Epithelial cell of umbilical artery (primary cell): ENCODE measurements at places on chromosomes 5 and 9. TPM values are rescaled to one million over a fixed set of nuclear protein-coding genes. Genes with fewer than 3 reads are reported as not detected.

MCCC2 gene
- 18.5 and 24.0 TPM in 2 replicates for total RNA-seq

CLIC3 gene
- total RNA-seq = 0.32 TPM in 1 of 2 replicates, not detected in the other

F12 gene
- 1.3 and 1.7 TPM in 2 replicates for total RNA-seq

ACSL6 gene
- total RNA-seq = not detected in 2 replicates

FBP1 gene
- total RNA-seq = 4.6 and 6.8 TPM in 2 replicates

ISL1 gene
- total RNA-seq = 0.76 TPM in 1 of 2 replicates, not detected in the other

ATOSB gene
- total RNA-seq = 8.8 and 24.4 TPM in 2 replicates

LAMC3 gene
- under 0.01 and 0.15 TPM in 2 replicates for total RNA-seq

SPINK4 gene
- total RNA-seq = not detected in 2 replicates

MED7 gene
- total RNA-seq = 7.5 and 8.2 TPM in 2 replicates

PCDHGA8 gene
- 0.46 and 0.97 TPM in 2 replicates for total RNA-seq

AMBP gene
- total RNA-seq = 0.15 TPM in 1 of 2 replicates, not detected in the other

BTNL8 gene
- not detected in 2 replicates for total RNA-seq

GMCL2 gene
- total RNA-seq = not detected in 2 replicates

PKD2L2 gene
- not detected in 2 replicates for total RNA-seq

PLAC8L1 gene
- not detected in 2 replicates for total RNA-seq

FCN2 gene
- total RNA-seq = not detected in 2 replicates

PPIC gene
- 38.3 and 49.1 TPM in 2 replicates for total RNA-seq

RNF180 gene
- total RNA-seq = 4.2 and 4.6 TPM in 2 replicates

COL15A1 gene
- total RNA-seq = under 0.01 and 0.30 TPM in 2 replicates

GFI1B gene
- not detected in 2 replicates for total RNA-seq

CD14 gene
- 1.2 and 1.6 TPM in 2 replicates for total RNA-seq

FAM221B gene
- total RNA-seq = not detected in 2 replicates

OR1J2 gene
- not detected in 2 replicates for total RNA-seq

FAM81B gene
- not detected in 2 replicates for total RNA-seq

PCDHB16 gene
- total RNA-seq = under 0.01 TPM in 2 replicates

DHX29 gene
- 27.6 and 32.8 TPM in 2 replicates for total RNA-seq

PCA3 gene
- under 0.01 and 0.30 TPM in 2 replicates for total RNA-seq

NSUN2 gene
- 64.7 and 67.2 TPM in 2 replicates for total RNA-seq

TERT gene
- total RNA-seq = not detected in 2 replicates

PHF24 gene
- not detected in 2 replicates for total RNA-seq

ESM1 gene
- 284 and 566 TPM in 2 replicates for total RNA-seq

MEIKIN gene
- total RNA-seq = not detected in 2 replicates

GGTA1 gene
- total RNA-seq = 0.32 TPM in 1 of 2 replicates, not detected in the other

EPB41L4A gene
- total RNA-seq = 8.8 and 12.0 TPM in 2 replicates
